EH (cell line): ENCODE measurements at places on chromosomes 2 and 18.

DNA sequence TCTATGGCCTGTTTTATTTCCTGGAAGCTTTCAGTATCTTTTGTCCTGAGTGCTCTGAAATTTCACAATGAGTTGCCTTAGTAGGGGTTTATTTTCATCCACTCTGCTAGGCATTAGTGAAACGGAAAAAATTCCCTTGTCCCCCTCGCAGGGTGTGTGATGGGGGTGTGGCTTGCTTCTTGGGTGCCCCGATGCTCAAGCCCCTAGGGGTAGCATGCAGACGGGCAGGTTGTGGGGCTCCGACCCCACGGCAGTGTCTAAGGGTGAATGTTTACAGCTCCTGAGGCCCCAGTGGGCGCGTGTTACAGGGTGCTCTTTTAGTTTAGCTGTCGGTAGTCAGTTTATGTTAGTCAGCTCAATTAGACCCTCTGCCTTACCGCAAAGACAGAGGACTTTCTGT, 32.2 kb upstream of the MAP4K4 start:
- DNase-seq, result no peak

DNA sequence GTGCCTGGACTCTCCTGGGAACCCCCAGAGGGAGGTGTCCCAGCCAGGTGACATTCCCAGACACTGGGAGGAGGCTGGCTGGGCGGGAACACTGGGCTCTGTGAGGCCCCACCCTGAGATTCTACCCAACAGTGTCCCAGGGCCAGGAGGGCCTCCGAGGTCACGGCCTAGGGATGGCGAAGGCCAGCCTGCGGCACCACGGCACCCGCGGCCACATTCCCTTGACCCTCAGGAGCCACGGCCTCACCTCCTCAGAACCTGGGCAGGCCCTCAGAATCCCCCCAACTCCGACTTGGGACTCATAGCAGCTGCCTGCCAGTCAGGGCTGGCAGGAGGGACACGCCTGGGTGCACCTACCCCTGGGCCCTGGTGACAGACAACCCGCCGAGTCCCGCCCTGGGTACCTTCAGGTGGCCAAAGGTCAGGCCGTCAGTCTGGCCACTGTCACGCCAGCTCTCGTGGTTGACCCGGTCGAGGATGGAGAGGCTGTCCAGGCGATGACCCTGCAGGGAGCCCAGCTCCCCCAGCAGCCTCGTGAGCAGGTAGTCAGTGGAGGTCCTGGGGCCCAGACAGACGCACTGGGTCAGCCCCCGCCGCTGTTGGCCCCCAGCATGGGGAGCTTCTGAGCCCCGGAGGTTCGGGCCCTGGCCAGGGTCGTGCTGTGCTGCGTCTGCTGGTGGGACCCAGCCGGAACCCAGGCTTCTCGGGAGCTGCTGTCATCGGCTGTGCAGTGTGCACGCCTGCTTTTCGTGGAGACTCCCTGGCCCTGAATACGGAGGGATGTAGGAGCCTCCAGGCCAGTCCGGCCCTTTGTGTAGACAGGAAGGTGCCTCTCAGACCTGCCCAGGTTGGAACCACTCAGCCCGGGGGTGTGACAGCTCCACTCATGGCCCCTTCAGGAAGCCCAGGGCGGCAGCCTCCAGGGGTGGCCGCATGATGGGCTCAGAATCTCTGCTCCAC, 6.1 kb downstream of the MAB21L4 start:
- DNase-seq, result no peak

GRCh38 chr2:200129721-200130462, 174.5 kb downstream of the MAIP1 start:
- DNase-seq, result no peak

- DNase-seq, result no peak
Measured at GRCh38 chr18:6546229-6546628, 131.5 kb upstream of the L3MBTL4 start.

GRCh38 chr2:159635006-159635789, 18.9 kb upstream of the BAZ2B start:
- peak; percentile 50 for DNase-seq

GRCh38 chr2:176817061-176817565, 395.5 kb upstream of the HNRNPA3 start:
- no peak for DNase-seq
